ENCODE measurements at places on chromosomes 1 and 21.
A peak's percentile ranks its signal among the peaks of the same experiment; 100 is the strongest.

GRCh38 chr1:245957427-245957826 lies 549.7 kb downstream of the SMYD3 start:
- no peaks in the 10 kb centered on the region for H3K36me3 ChIP-seq
- no peak for DNase-seq
- H3K27me3 ChIP-seq, result no peaks in the 10 kb centered on the region
- H3K4me3 ChIP-seq, result no peak overlapping the region
- H3K27ac ChIP-seq, result no peak overlapping the region

- H3K4me3 ChIP-seq, result peak within 1 kb of the TSS; percentile 92
- peaks cover 17% of the 10 kb centered on the region for H3K27me3 ChIP-seq
- H3K4me1 ChIP-seq, result peaks cover 29% of the 10 kb centered on the region
- H3K36me3 ChIP-seq, result peaks cover 4% of the 10 kb centered on the region
- peak; percentile 91 for DNase-seq
Measured at GRCh38 chr1:39954870-39955546, at the start of gene MFSD2A. Gene MFSD2A (plus strand): TSS chr1:39955145. CDS start chr1:39955293, 148 bp downstream.

- no peak overlapping the region for H3K4me3 ChIP-seq
- H3K36me3 ChIP-seq, result no peaks in the 10 kb centered on the region
- H3K27ac ChIP-seq, result no peak overlapping the region
- no peak for DNase-seq
- H3K4me1 ChIP-seq, result no peaks in the 10 kb centered on the region
Measured at GRCh38 chr1:34070201-34070836, 94.7 kb downstream of the CSMD2 start.

DNA sequence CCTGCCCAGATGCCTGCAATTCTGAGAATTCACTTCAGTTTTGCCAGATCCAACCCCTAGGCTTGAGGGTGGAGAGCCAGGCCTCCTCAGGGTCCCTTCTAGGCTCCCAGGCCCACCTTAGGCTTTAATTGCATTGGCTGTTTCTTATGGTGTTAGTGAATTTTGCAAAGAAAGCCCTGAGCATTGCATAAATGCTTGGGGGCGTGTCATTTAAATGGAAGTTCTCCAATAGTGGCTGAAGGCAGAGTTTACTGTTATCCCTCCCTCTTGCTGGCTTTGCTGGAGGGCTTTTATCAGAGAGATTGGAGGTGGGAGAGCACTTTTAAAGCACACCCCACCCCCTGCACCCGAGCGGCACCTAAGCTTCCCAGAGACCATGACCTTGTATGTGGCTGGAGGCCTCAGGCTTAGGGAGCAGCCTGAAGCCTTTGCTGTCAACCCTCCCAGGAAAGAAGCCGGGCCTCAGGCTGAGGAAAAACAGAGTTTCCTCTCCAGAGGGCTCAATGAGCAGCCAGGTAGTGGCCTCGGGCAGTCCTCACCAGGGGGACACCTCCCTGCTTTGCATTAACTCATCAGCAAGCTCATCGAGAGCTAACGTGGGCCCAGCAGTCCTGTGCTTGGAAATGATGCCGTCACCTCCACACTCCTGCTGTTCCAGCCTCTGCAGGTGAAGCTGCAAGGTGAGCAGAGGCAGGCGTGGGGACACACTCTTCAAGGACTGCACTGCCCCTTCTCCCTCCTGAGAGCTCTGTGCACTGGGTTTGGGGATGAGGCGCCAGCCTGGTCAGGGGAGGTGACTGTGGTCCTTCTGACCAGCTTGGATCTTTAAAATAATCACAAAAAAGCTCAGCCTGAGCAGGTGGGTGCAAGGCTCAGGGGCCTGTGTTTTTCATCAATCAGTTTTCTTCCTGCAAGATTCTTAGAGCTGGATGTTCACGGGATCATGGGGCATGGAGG lies 58.0 kb downstream of the STUM start:
- H3K27me3 ChIP-seq, result peaks cover 4% of the 10 kb centered on the region
- no peaks in the 10 kb centered on the region for H3K36me3 ChIP-seq
- peaks cover 21% of the 10 kb centered on the region for H3K4me1 ChIP-seq
- no peak overlapping the region for H3K27ac ChIP-seq

DNA sequence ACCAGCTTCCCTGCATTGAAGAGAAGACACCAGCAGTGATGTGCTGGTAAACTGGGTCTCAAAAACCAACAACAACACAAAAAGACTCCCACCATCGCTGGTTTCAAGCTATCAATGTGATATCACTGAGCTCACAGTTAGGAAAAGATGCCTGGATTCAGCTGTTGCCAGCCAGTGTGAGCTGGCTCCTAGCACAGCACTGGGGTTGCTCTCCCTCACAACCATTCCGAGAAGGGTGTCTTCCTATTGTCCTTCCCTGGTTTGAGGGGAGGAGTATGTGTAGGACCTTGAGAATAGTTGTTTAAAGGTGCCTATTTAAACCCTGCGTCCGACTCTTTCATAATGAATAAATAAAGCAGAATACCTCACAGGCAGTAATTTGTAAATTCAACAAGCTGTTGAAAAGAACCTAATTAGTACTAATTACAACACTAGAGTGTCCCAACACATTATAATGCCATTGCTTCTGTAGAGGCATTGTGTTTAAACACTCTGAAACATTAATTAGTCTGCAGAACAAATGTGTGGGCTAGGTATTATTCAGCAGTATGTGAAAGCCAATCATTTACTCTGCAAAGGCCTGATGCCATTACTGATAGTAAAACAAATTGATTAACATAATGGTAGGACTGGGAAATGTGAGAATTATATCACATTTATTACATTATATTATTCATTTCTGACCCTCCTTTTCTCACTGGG lies 17.2 kb downstream of the NIBAN1 start:
- H3K27me3 ChIP-seq, result no peaks in the 10 kb centered on the region
- DNase-seq, result no peak
- no peak overlapping the region for H3K4me3 ChIP-seq
- H3K36me3 ChIP-seq, result no peaks in the 10 kb centered on the region

- H3K36me3 ChIP-seq, result no peaks in the 10 kb centered on the region
- DNase-seq, result no peak
- no peaks in the 10 kb centered on the region for H3K27me3 ChIP-seq
- no peaks in the 10 kb centered on the region for H3K4me1 ChIP-seq
- H3K27ac ChIP-seq, result no peak overlapping the region
- no peak overlapping the region for H3K4me3 ChIP-seq
Measured at GRCh38 chr1:74083128-74083527, 114.8 kb downstream of the LRRIQ3 start.

DNA sequence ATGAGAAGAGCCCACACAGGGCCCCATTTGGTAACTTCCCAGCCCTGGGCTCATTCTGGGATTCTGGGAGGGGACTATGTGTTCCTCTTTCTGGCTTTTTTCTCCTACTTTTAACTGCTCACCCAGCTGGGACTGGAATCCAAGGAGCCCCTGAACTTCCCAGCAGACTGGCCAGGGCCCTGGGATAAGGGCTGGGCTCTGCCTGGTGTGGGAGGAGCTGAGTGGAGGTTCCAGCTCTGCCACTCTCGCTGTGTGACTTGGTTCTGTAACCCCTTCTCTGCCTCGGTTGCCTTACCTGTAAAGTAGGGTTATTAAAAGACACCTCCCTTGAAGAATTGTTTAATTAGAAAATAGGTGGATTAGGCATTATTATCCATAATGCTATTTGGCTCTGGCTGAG lies 19.6 kb upstream of the EPB41 start:
- DNase-seq, result no peak
- H3K4me3 ChIP-seq, result no peak overlapping the region
- H3K27ac ChIP-seq, result no peak overlapping the region
- H3K4me1 ChIP-seq, result peaks cover 41% of the 10 kb centered on the region
- no peaks in the 10 kb centered on the region for H3K27me3 ChIP-seq

GRCh38 chr21:26945916-26946675 lies 20.8 kb downstream of the ADAMTS5 start:
- H3K4me3 ChIP-seq, result peak overlapping the region; percentile 14
- peaks cover 24% of the 10 kb centered on the region for H3K4me1 ChIP-seq
- DNase-seq, result no peak
- H3K36me3 ChIP-seq, result no peaks in the 10 kb centered on the region
- peaks cover 6% of the 10 kb centered on the region for H3K27me3 ChIP-seq

GRCh38 chr1:31723828-31724359 lies 20.1 kb upstream of the COL16A1 start:
- no peak overlapping the region for H3K4me3 ChIP-seq
- DNase-seq, result no peak

GRCh38 chr1:185733818-185734735 lies at the start of gene HMCN1:
Gene HMCN1 (plus strand): TSS chr1:185734391. CDS start chr1:185734780, 389 bp downstream.
- no peaks in the 10 kb centered on the region for H3K36me3 ChIP-seq
- H3K4me3 ChIP-seq, result peak within 1 kb of the TSS; percentile 90
- peak within 1 kb of the TSS; percentile 66 for H3K27ac ChIP-seq
- peaks cover 26% of the 10 kb centered on the region for H3K27me3 ChIP-seq
- H3K4me1 ChIP-seq, result peaks cover 20% of the 10 kb centered on the region

DNA sequence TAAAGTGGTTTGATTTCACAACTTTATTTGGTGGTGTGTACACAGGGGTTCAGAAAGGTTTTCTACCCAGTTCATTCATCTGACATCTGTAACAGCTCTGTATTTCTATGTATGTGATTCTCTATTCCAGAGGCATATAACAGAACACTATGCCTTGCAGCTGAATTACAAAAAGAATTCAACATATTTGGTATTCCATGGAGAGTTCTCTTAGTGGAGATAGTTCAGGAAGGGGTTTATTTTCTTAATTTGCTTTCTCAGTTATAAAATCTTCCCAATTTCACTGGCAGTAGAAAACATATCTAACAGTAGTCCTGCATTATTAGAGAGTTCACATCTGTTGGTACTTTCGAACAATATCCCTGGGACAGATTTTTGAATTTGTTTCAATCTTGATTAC lies 207.9 kb upstream of the LYPLAL1 start:
- H3K27me3 ChIP-seq, result no peaks in the 10 kb centered on the region
- peaks cover 14% of the 10 kb centered on the region for H3K4me1 ChIP-seq
- no peak overlapping the region for H3K27ac ChIP-seq
- no peak overlapping the region for H3K4me3 ChIP-seq
- no peaks in the 10 kb centered on the region for H3K36me3 ChIP-seq

GRCh38 chr1:28855969-28856368 lies 44.0 kb downstream of the OPRD1 start:
- no peak for DNase-seq
- peaks cover 22% of the 10 kb centered on the region for H3K4me1 ChIP-seq
- H3K27ac ChIP-seq, result peak overlapping the region; percentile 46
- H3K27me3 ChIP-seq, result peaks cover 5% of the 10 kb centered on the region
- no peak overlapping the region for H3K4me3 ChIP-seq

DNA sequence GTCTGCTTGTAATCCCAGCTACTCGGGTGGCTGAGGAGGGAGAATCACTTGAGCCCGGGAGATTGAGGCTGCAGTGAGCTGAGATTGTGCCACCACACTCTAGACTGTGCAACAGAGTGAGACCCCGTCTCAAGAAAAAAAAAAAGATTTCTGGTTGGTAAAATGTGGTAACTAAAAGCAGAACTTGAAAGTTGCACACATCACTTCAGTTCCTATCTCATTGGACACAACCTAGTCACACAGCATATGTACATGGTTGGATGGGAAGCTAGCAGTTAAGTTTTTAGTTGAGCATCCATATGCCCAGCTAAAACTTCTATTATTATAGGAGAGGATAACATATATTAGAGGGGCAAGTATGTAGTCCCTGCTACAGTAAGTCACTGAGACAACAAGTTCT lies 22.1 kb downstream of the BCAS2 start:
- no peaks in the 10 kb centered on the region for H3K27me3 ChIP-seq
- H3K36me3 ChIP-seq, result peaks cover 3% of the 10 kb centered on the region
- no peak overlapping the region for H3K4me3 ChIP-seq
- no peak overlapping the region for H3K27ac ChIP-seq

DNA sequence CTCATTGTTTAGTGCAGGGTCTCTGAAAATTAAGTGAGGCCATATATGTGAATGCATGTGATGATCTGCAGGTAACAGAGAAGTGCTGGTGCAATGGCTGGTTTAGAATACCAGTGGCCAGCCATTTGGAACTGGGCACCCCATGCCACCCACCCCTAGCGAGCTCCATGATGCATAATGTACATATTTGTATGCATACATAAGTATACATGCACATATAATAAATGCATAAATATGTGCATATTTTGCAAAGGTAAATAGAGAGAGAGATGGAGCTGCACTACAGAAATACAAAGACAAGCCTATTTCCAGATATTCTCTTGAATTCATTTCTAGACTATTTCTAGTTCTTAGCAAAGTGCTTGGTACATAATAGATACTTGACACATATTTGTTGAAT lies 68.5 kb upstream of the IGSF21 start:
- H3K4me3 ChIP-seq, result no peak overlapping the region
- DNase-seq, result no peak
- H3K4me1 ChIP-seq, result no peaks in the 10 kb centered on the region
- peaks cover 36% of the 10 kb centered on the region for H3K27me3 ChIP-seq

GRCh38 chr1:238484121-238484520 lies 593.4 kb upstream of the ZP4 start:
- no peaks in the 10 kb centered on the region for H3K36me3 ChIP-seq
- H3K27me3 ChIP-seq, result no peaks in the 10 kb centered on the region
- no peak overlapping the region for H3K4me3 ChIP-seq

DNA sequence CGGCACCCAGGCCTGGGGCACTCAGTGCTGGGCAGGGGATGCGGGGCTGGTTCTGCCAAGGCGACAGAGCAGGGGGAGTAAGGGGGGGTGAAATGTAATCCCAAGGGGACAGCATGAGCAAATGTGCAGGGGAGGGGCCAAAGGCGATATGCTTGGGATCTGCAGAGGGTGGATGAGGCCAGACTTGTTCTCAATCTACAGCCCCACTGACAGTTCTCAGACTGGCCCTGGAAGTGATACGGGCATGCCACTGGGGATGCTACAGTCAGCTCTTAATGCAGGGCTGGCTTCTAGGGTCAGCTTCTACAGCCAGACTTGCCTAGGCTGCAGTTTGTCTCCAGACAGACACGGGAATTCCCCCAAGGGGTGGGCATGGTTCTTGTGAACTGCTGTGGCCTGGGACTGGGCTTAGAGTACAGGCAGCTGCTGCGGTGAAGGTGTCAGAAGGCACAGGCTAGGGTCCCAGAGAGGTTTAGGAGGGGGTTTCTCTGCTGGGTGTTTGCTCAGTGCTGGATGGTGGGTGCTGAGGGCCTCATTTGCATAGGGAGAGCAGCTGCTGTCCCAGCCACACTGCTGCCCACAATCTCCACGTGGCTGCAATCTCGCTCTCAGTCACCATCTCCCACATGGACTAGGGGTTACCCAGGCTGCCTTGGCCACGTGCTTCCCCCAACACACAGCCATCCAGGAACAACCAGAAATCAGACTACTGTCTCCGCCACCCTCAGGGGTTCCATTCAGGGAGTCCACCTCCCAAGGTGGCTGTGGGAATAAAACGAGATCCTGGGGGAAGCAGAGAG lies 190.1 kb downstream of the HIVEP3 start:
- no peaks in the 10 kb centered on the region for H3K36me3 ChIP-seq
- DNase-seq, result no peak
- H3K27me3 ChIP-seq, result peaks cover 9% of the 10 kb centered on the region

- peaks cover 3% of the 10 kb centered on the region for H3K36me3 ChIP-seq
- H3K27me3 ChIP-seq, result no peaks in the 10 kb centered on the region
- no peak overlapping the region for H3K27ac ChIP-seq
- no peak for DNase-seq
Measured at GRCh38 chr1:6872573-6873261, 87.5 kb downstream of the CAMTA1 start.

All from type B pancreatic cell (in vitro differentiated cells).